ENCODE measurements at places on chromosomes 5 and 9.

- no peak for DNase-seq
These were observed 284.5 kb downstream of the MAT2B start for GRCh38 chr5:163789870-163790269.

DNA sequence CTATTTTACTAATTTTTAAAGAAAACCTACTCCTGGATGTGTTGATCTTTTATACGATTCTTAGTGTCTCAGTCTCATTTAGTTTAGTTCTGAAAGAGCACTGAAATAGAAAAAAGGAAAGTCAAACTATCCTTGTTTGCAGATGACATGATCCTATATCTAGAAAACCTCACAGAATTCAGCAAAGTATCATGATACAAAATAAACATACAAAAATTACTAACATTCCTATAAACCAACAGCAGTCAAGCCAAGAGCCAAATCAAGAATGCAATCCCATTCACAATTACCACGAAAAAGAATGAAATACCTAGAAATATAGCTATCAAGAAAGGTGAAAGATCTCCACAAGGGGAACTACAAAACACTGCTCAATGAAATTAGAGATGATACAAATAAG lies 225.8 kb upstream of the CDH18 start:
- DNase-seq: no peak

DNA sequence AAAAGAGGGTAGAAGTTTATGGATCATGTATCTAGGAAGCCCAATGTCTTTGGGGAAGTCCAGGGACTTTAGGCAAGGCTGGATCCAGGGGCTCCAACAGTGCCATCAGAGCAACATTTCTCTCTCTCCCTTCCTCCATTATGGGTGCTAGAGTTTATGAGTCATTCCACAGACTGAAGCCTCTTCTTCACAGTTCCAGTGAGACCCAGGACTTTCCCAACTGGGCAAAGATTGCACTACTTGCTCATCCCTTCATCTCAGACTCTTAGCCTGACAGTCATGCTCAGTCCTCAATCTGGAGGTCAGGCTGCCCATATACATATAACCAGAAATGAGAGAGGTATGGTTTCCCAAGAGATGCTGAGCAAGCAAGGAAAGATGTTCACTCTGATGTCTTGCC lies 110.7 kb downstream of the FEM1C start:
- no peak for DNase-seq

DNA sequence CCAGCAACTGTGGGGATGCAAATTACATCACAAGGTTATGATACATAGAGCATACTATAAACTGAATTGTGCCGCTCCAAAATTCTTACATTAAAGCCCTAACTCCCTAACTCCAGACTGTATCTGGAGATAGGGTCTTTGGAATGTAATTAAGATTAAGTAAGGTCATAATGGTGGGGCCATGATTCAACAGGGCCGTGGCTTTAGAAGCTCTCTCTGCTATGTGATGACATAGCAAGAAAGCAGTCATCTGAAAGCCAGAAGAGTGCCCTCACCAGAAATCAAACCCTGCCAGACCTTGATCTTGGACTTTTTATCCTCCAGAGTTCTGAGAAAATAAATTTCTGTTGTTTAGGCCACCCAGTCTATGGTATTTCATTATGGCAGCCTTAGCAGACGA lies 123.9 kb downstream of the FBXL17 start:
- no peak for DNase-seq

DNA sequence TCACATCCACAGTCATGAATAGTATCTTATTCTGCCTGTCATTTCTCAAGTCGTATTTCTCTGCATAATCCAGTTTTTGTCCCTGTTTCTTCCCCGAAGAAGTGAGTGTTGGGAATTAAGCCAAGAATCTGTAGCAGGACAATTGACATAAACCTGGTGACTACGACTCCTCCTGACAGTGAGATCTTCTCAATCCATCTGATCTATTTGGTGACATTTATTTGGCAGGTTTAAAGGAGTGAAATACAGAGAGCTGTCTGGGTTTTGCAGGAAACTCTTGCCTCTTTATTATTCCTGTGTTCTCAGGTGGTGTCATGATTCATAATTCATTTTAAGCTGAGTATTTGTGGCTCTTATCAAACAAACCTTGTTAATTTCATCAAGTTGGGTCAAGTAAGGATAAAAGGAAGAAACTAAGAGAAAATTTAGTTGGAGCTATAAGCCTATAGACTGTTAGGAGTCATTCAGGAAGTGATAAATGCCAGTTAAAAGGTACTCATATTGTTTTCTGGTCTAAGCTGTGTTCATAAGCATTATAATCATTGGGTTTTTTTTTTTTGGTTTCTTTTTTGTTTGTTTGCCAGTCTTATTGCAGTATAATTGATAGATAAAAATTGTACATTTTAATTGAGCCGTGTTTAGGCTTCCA lies 95.9 kb upstream of the PCSK1 start:
- no peak for DNase-seq

DNA sequence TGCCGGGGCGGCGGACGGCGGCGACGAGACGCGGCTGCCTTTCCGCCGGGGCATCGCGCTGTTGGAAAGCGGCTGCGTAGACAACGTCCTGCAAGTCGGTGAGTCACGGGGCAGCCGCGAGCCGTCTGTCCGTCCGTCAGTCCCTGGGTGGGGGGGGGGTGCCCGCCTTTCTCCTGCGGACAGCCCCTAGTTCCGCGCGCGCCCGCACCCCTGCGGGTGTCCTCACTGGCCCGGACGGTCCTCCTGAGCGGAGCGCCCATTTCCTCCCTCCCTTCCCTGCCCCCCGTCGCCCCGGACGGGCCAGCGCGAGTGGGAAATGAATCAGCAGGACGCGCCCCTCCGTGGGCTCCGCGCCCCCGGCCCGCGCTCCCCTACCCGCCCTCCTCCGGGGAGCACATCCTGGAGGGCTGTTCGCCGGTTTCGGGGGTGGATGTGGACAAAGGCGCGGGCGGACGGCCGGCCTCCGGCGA lies 828 bp downstream of the ZSWIM6 start:
- DNase-seq: peak; percentile 8

DNA sequence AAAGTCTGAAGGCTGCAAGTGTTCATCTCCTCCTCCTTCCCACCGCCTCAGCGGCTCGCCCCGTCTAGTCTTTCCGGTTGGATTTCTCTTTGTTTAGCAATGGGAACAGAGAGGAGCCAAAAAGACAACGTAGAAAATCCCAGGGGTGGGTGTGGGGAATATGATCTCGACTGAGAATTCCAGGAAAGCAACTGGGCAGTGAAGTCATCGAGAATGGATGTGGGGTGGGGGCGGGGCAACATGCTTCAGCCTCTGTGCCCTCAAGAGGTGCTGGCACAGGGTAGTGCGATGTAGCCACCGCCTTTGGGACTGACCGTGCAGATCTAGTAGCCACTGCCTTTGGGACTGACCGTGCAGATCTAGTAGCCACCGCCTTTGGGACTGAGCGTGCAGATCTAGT lies 12.9 kb downstream of the MSX2 start:
- DNase-seq: no peak

DNA sequence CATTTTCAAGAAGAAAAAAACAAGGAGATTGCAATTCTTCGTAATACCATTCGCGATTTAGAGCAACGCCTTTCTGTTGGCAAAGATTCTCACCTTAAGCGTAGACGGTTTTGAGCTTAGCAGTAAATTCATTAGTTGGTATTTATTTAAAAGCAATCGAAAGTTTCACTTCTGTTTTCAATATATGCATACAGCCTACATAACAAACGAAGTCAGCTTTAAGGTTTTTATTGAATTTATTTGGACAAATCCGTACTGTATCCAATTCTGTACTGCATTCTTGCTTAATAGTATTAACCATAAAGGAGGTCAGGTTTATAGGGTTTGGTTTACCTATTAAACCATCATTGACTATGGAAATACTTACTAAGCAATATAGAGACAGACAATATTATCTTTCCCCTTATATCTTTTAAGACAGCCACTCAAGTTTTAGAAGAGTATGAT lies 12.0 kb downstream of the SELENOP start:
- no peak for DNase-seq

DNA sequence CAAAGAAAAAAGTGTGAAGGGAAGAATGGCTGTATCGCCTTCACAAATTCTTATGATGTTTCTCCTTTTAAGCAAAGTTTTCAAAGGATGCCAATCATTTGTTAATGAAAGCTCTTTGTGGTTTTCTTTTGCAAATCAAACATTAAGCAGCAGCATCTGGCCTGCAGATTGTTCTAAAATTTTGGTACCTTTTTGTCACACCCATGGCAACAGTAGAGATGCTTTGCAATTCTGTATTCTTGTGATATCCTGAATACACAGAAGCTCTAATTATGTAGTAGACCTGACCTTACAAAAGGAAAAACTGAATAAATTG lies 79.8 kb downstream of the CDO1 start:
- DNase-seq: no peak

Data from stimulated activated CD4-positive, alpha-beta T cell treated with anti-CD3 and anti-CD28 coated beads, Interleukin-4, amount 100 ng/mL, for 4 hours (primary cell).